ENCODE measurements at places on chromosomes 6 and 20.

DNA sequence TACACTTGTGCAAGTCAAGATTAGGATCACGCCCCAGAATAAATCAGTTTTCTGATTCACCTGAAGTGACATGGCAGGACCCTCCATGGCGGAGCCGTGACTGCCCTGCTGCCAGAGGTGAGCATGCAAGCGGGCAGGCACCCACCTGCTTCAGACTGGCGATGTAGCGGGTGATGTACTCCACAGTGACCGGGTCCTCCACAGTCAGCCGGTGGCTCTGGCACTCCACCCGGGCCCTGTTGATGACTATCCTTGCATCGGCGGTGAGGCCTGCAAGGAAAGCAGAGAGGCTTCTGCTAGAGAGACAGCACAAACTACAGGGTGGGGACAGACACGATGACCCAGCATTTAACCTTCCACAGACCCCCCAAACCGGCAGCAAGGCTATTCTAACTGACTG lies 3.6 kb downstream of the PSMA7 start:
- DNase-seq, result no peak

DNA sequence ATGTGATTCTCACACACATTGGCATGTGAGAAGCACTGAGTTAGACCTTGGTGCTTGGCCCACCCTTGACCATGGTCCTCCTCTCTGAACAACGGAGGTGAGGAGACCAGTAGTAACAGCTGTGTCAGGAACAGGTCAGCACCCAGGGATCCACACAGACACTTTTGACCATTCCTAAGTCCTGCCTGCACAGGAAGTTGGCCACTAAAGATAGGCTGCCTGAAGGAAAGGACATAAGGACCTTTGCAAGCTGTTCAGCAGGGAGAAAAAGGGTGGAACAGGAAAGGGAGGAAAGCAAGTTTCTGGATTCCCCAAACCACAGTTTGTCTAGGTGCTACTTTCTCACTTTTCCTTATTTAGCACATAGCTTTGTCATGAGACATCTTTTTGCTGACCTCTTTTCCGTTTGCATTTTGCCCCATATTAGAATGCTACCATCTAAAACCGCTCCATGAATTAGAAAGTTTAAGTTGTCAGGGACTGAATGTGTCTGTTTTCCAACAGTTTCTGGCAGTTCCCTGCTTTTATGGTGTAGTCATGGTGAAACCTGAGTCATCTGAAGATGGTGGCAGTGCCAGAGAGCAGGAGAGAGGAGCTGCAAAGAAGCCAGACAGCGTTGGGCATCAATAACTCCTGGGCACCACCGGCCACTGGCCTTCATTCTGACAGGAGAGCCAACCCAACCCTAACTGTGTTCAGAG lies 1.1 kb upstream of the CD109 start:
- DNase-seq, result no peak

DNA sequence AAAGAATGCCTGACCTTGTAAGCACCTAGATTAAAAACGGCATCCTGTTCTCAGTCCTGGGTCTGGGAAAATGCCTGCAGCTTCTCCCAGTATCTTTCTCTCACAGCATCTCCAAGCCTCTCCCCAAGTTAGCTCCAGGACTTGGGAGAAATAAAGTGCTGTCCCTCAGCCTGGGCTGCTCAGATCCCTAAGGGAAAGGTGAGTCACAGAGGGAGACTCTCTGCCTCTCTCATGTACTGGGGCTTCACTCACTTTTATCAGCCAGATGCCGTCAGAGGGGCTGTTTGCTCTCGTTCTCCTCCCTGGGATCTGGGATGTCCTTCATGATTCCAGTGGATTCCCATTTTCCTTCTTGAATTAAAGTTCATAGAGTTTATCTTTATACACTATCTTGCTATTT lies 293.6 kb downstream of the COL12A1 start:
- DNase-seq, result no peak

DNA sequence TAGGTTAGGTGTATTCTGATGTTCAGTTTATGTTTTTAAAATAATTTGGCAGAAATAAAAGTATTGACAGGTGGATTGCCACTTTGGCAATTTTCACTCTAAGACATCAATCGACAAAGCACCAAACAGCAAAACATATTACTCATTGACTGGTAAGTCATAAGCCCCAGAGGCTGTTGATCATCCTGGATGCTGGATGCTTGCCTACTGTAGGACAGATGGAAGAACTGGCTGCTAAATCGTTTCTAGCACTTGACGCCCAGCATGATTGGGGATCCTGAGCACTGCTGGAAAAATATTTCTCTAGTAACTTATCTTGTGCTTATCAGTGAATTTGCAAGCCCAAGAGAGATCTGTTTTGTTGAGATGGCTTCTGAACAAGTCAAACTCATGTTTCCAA lies 1001.9 kb upstream of the FLRT3 start:
- DNase-seq, result no peak

GRCh38 chr20:38158701-38159351 lies 6.2 kb downstream of the TGM2 start:
- DNase-seq, result no peak

GRCh38 chr6:131877999-131878789 lies 70.4 kb downstream of the ENPP1 start:
- DNase-seq, result no peak

DNA sequence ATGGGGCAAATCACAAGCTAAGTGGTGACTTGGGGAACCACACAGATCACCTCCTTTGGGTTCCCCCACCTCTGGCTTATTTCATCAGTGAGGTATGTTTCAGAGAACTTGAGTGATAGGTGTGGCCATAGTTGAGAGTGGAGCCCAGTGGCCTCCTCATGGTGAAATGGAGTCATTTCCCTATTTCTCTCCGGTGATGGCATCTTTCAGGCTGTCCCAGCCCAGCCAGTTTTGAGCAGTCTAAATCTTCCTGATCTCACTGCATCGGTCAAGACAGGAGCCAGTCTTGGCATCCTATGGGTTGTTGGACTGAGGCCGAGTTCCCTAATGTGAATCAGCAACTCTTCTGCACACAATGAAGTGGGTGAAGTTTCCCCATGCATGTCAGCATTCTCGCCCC lies 132.4 kb downstream of the EYA2 start:
- no peak for DNase-seq

DNA sequence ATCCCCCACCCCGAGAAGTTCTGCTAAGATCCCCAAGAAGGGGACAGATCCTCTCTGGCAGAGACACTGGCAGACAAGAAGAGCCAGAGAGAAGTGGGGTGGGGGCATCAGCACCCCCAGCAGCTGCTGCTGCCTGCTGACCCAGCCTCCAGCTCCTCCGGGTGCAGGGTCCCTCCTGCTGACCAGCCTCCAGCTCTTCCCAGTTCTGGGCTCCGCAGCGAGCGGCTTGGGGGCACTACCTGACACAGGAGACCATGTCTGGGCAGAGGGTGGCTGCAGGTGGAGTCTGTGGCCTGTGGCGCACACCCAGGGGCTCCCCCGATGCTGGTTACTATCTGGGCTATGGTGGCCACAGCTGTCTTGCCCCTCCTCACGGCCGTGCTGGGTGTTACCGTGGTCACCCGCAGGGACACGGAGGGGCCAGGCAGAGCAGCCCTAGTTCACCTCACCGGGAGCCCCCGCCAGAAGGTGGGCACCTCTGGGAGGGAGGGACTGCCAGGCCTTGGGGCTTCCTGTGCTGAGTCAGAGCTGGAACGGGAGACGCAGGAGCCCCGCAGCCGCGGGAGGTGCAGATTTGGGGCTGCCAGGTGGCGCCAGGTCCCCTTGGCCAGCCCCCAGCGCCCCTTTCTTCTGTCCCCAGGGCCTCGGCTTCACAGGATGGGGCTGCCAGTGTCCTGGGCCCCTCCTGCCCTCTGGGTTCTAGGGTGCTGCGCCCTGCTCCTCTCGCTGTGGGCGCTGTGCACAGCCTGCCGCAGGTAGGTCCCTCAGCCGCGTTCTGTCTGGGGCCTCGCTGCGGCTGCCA lies 630 bp downstream of the LIME1 start:
- peak; percentile 60 for DNase-seq

DNA sequence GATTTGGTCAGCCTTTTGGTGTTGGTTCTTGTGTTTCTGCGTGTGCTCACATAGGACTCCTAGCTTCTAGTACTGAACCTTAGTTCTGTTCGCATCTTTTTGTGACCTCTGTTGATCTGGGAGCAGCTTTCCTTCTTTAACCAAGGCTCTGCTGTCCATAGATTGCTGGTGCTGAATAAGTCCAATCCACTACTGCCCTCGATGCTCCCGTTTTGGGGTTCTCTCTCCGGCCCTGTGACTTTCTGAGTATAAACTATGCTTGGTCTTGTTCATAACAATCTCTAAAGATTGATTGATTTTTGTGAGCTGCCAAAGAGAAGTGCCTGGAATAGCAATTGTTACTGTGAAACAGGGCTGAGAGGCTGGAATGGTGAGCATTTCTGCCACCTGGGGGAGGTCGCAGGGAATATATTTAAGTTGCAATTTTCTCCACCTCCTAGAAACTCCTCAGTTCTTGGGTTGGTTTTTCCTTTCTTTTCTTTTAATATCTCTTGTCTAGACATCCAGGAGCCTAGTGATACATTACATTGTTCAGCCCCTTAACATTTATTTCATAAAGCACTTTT lies 422.9 kb upstream of the CHD6 start:
- no peak for DNase-seq

DNA sequence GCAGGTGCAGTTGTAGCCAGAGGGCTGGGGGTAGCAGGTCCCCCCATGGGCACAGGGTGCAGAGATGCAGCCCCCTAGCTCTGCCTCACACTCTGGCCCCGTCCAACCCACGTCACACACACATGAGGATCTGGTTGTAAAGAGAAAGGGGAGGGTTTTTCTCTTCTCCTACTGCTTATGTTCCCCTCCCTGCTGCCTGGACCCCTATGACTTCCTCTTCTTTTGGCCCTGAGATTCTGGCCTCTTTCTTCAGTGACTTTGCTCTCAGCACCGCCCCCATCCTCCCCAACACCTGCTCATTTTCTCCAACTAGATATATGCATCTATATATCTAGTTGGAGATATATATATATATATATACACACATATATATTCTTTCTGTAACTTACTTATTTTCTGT lies 9.7 kb downstream of the NOTCH4 start:
- no peak for DNase-seq

DNA sequence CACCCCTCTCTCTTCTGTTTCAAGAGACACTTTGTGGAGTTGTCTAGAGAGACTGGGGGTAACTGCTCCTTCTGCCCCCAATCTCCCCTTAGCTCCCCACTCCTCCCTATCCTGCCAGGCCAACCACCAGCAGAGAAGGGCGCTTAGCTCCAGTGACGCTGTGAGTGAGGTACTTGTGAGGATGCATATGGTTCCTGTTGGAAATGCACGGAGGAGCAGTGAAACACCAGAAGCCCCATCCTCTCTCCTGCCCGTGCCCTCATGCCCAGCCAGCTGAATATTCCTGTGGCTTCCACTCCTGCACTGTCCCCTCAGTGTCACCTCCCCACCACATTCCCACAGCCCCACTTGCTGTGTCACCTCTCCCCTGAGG lies 11.9 kb downstream of the NT5E start:
- DNase-seq, result no peak

DNA sequence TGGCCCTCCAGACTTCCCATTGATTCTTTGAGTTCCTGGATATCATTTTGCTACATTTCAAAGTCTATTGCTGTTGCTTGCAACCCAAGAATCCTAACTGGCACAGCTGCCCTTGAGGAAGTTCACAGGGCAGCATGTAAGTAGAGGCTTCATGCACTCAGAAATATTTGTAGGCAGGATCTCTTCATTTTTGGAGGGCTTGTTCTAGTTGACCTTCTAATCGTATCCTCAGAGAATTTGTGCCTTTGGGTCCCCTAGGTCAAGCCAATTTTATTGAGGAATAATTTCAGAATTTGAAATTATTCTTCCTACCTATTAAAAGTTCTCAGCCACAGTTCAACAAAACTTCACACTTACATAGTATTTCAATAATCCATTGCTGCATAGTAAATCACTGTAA lies 5.6 kb upstream of the NCOA3 start:
- no peak for DNase-seq

GRCh38 chr6:30676660-30677285 lies 4.0 kb upstream of the DHX16 start:
- no peak for DNase-seq

- peak; percentile 15 for DNase-seq
Measured at GRCh38 chr6:89887452-89888137, 6.7 kb upstream of the GJA10 start.

- no peak for DNase-seq
Measured at GRCh38 chr6:112927641-112928320, 580.7 kb downstream of the RFPL4B start.

DNA sequence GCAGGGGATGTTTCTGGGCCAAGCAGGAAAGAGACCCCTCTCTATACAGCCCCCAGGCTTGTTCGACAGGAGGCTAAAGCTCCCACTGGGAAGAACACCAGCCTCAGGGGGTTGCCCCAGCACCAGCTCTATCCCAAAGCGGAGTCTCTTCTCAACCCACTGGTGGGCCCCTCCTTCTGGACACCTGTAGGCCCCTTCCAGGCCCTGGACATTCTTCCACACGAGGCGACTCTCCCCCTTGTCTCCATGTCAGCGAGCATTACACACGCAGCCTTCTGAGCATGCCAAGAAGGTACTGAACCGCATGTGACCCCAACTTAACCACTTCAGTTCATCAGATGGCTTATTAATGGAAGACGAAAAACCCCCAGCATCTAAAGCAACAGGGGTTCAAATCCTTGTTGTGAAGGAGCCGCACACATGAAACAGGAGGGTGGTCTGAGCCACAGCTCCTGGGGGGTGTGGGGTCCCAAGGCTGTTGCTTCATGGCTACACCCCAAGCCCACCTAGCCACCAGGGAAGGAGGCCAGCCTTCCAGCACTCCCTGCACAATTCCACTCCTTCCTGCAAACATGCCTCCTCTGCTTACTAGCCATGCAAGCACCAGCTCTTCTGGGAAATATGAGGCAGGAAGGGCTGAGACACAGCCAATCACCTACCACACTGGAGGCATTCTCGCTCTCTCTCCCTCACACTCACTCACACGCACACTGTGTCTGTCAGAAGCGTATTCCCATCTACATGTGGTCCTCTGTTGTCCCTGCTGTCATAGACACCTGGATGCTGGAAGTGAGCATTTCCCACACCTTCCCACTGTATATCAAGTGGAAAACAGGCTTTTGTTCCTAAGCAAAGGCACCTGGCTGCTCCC lies 104.5 kb downstream of the NOL4L start:
- no peak for DNase-seq

- no peak for DNase-seq
Measured at GRCh38 chr20:15200147-15200565, 862.7 kb upstream of the FLRT3 start.
